ENCODE measurements at places on chromosomes 16 and 17. TPM values are rescaled to one million over a fixed set of nuclear protein-coding genes. Genes with fewer than 3 reads are reported as not detected.

- DNase-seq, result no peak
Observed at GRCh38 chr16:29662000-29662728, 883 bp upstream of the SPN start.

DNA sequence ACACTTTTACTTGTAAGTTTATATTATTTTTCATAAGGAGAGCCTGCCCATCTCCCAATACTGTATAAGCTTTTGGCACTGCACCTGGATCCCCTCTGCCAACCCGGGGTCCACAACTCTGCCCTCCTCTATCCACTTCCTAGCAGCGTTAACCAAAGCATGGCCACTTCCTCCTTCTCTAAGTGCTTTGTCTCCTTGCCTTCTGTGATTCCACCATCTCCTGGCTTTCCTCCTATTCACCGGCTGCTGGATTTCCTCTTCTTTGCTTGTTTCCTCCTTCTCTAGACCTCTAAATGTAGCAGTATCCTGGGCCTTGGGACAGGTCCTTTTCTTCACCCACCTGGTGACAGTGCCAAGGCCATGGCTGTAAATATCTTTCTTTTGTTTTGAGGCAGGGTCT is 20.0 kb upstream of the WFIKKN2 start:
- no peak for DNase-seq

DNA sequence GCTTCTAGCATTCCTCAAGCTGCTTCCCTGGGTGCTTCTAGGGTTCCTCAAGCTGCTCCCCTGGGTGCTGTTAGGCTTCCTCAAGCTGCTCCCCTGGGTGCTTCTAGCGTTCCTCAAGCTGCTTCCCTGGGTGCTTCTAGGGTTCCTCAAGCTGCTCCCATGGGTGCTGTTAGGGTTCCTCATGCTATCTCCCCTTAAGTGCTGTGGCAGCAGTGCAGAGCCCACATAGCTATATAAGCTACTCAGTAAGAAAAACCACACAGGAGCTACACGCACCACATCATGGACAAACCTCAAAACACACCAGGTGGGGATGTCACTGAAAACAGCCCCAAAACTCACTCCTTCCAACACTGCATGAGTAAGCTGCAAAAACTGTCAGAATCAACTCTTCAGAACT is 35.2 kb downstream of the ANKRD11 start:
- DNase-seq, result no peak

SLC4A1 gene
- total RNA-seq, result 30.1 TPM

- DNase-seq, result no peak
Observed at GRCh38 chr17:9982159-9982558, 77.1 kb upstream of the RCVRN start.

DNA sequence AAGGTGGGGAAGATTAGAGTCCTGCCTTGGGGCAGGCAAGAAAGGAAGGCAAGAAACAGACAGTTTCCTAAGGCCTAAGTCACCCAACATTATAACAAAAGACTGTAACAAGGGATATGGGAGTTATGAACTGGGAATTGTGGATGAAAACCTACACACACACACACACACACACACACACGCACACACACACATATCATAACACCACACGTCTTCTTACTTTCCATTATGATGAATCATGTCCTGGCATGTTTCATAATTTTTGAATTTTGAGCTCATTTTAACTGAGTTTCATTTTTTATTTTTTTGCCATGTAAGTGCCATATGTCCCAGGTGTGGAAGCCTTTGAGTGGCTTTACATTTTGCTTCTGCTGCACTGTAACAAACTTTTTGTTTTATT is 29.9 kb downstream of the HS3ST2 start:
- DNase-seq, result no peak
